Endothelial cell of coronary artery (primary cell): ENCODE measurements at places on chromosomes 7 and 10. TPM values are rescaled to one million over a fixed set of nuclear protein-coding genes. Genes with fewer than 3 reads are reported as not detected.

The SCD gene
- 30.9 and 35.4 TPM in 2 replicates for total RNA-seq

The TMEM273 gene
- total RNA-seq: 0.28 and 6.1 TPM in 2 replicates

The ICA1 gene
- total RNA-seq: 15.4 and 29.2 TPM in 2 replicates

The DRGX gene
- not detected in 2 replicates for total RNA-seq

The SVOPL gene
- total RNA-seq: not detected in 2 replicates

The PLEKHS1 gene
- not detected in 2 replicates for total RNA-seq

The POLL gene
- total RNA-seq: 6.6 and 11.6 TPM in 2 replicates

The CYP3A7 gene
- not detected in 2 replicates for total RNA-seq

The TMEM139 gene
- total RNA-seq: not detected in 2 replicates

The LIPJ gene
- under 0.01 TPM in 1 of 2 replicates, not detected in the other for total RNA-seq

The ARHGAP22 gene
- total RNA-seq: 54.2 and 72.1 TPM in 2 replicates

The CNPY1 gene
- not detected in 2 replicates for total RNA-seq

The FAM25A gene
- not detected in 2 replicates for total RNA-seq

The LYZL1 gene
- not detected in 2 replicates for total RNA-seq

The IQCE gene
- 6.0 and 6.9 TPM in 2 replicates for total RNA-seq

The OR2A42 gene
- total RNA-seq: 0.09 TPM in 1 of 2 replicates, not detected in the other

The GIMAP6 gene
- total RNA-seq: 73.6 and 150 TPM in 2 replicates

The CALML5 gene
- total RNA-seq: not detected in 2 replicates

The BEND7 gene
- 10.2 and 15.2 TPM in 2 replicates for total RNA-seq

The WASL gene
- 7.7 and 11.7 TPM in 2 replicates for total RNA-seq

The EN2 gene
- total RNA-seq: 0.09 TPM in 1 of 2 replicates, not detected in the other
